ENCODE measurements at places on chromosomes 7 and 10. TPM values are rescaled to one million over a fixed set of nuclear protein-coding genes. Genes with fewer than 3 reads are reported as not detected.

HEPACAM2 gene
- 29.5 TPM for total RNA-seq

CYP2E1 gene
- total RNA-seq: 5.6 TPM

NUTM2B gene
- total RNA-seq: not detected

H2BK1 gene
- not detected for total RNA-seq

CDC14C gene
- total RNA-seq: not detected

DDC gene
- 161 TPM for total RNA-seq

PAPOLB gene
- not detected for total RNA-seq

STEAP2 gene
- total RNA-seq: 8.3 TPM

TAS2R5 gene
- 5.4 TPM for total RNA-seq

HECW1 gene
- total RNA-seq: not detected

CYP3A7 gene
- not detected for total RNA-seq

LRRTM3 gene
- total RNA-seq: not detected

HOXA11 gene
- not detected for total RNA-seq

FOXK1 gene
- total RNA-seq: 14.9 TPM

All from Peyer's patch (tissue), 4 donors.